Stomach (tissue), 19 donors: ENCODE measurements at places on chromosomes 3 and 15.
A peak's percentile ranks its signal among the peaks of the same experiment; 100 is the strongest.

DNA sequence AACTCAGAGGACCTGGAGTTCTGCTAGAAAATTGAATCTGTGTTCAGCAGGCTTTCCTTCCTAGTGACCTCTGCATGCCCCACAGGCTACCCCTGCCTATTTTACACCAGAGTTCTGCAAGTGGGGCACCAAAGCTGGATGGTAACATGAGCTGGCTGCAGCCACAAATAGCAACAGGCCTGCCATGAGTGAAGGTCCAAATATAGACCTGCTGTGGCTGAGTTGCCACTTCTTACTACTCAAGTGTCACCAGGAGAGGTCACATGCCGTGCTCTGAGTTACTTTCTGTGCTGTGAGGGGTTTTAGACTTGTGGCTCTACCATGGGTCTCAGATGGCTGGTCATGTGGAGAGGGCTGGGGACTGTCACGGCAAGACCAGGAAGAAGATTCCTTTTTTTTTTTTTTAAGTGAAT, at the start of gene FSD2:
FSD2 (minus strand) TSS at position 76 of the 413 bp plus-strand sequence. CDS start 18,679 bp downstream, outside the sequence.
- H3K4me3 ChIP-seq = no peak within 1 kb of the TSS
- no peak within 1 kb of the TSS for H3K27ac ChIP-seq

GRCh38 chr15:31051496-31052080, 49.9 kb downstream of the TRPM1 start:
- H3K4me3 ChIP-seq = no peak overlapping the region
- H3K27ac ChIP-seq = no peak overlapping the region
- no peaks in the 10 kb centered on the region for H3K36me3 ChIP-seq
- H3K4me1 ChIP-seq = no peaks in the 10 kb centered on the region
- no peak for DNase-seq

DNA sequence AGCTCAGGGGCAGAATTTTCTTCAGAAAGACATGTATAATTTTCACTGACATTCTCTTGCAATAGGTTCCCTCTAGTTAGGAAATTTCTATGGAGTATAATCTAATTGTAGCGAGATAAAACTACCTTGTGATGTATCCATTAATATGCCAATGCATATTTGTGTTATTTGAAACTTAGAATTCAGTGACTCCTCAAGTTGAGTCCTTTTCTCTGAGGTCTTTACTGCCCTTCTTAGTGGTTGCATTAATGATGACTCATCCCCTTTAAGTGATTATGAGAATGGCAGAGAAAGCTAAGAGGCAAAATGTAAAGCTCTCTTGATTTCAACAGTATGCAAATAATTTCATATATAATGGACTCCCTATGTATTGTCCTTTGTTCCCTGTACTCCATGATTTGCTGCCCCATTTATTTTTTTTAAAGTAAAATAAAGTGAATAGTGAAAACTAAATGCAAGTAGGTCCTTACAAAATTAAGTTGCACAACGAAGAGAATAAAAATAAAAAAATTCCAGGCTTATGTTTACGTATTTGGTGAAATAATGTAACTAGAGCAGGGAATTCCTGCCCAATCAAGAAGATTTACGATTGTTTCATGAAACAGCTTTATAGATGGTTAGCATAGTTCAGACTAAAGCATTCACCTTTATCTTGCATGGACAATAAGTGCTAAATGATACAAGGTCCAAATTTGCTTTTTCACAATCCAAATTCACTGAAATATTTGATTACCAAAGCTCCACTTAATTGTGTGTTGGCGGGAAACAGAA, 78.1 kb downstream of the ZPLD1 start:
- H3K27me3 ChIP-seq = no peaks in the 10 kb centered on the region
- H3K4me3 ChIP-seq = no peak overlapping the region
- no peak overlapping the region for H3K27ac ChIP-seq
- no peaks in the 10 kb centered on the region for H3K4me1 ChIP-seq

DNA sequence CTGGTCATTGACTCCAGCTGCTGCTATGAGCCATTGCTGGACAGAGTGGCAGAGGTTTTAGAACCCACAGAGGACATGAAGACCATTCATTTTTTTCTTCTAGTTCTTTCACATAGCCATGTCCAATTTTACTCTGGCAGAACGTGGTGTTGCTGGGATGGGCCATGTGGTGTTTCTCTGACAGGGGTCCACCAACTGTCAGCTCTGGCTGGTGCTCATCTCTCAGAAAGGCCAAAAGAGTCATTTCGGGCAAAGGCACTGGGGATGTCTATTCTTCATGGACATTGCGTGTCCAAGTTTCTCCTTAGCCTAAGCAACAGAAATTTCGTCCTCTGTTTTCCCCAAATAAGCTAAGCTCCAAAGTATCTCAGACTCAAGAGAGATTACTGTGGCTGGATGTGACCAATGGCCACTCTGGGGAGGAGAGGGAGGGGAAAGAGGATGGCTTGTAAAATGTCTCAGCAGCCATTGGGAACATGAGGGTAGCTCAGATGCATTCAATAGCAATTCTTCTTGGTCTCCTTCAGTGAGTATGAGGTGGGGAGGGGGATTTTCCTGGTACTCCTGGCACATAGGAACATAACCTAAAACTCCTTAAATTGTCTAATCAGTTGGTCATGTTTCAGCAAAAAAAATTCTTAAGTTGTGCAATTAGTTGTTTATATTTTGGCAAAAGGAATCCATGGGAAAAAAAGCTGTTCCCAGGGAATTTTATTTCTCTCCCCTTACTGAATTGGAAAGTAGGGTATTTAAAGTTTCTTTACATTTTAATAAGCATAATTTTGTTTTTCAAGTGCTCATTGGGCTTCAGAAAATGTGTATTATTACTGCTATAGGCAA, 131.6 kb upstream of the MITF start:
- no peak overlapping the region for H3K4me3 ChIP-seq
- H3K36me3 ChIP-seq = no peaks in the 10 kb centered on the region
- no peak for DNase-seq
- no peaks in the 10 kb centered on the region for H3K27me3 ChIP-seq

DNA sequence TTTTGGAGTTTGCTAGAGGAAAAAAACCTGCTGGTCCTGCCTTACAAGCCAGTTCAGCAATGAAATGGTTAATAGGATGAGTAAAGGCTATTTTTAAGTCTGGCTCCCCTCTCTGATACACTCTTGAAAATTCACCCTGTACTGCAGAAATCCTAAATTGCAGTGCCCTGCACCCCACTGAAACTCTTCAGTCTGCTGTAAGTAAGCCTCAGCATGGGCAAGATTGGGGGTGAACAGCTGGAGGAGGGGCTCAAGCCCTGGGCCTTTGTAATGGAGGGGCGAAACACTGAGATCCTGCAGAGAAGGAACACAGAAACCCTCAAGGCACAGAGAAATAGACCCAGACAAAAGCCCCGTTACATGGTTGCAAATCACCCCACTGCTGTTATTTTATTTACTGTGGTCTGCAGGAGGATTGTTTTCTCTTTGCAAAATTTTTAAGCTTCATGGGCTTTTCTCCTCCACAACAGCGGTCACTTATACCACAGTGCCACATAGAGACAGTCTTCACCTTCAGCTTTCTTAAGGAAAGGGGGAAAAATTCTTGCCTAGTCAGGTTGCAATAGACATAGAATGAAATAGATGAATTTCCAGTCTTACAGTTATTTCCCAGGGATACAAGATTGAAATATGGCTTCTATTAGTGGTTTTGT, 45.0 kb downstream of the SOX2 start:
- H3K4me3 ChIP-seq = no peak overlapping the region
- peaks cover 14% of the 10 kb centered on the region for H3K27me3 ChIP-seq
- H3K4me1 ChIP-seq = no peaks in the 10 kb centered on the region
- H3K27ac ChIP-seq = no peak overlapping the region

GRCh38 chr15:68819495-68820294, 1.0 kb downstream of the ANP32A start:
- DNase-seq = peak; percentile 37
- H3K36me3 ChIP-seq = no peaks in the 10 kb centered on the region
- H3K27ac ChIP-seq = peak overlapping the region; percentile 98
- H3K4me3 ChIP-seq = peak overlapping the region; percentile 92
- no peaks in the 10 kb centered on the region for H3K27me3 ChIP-seq

DNA sequence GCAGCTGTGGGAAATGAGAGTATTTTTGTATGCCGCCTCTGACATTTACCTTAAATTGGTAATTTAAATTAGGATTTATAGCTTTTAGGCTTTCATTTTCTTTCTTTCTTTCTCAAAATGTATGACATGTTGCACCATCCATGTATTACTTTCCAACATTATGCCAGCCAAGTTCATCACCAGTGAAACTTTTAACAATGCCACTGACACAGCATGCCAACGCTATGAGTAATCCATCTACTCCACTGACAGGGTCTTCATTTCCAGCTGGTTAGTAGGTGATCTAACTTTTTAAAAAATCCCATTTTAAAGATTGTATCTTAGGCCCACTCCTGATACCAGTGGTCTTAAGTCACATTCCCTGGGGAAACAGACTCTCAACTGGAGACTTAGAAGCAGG, 21.8 kb upstream of the CLDN16 start:
- DNase-seq = no peak
- H3K4me3 ChIP-seq = no peak overlapping the region
- H3K36me3 ChIP-seq = no peaks in the 10 kb centered on the region
- H3K4me1 ChIP-seq = no peaks in the 10 kb centered on the region
- H3K27ac ChIP-seq = no peak overlapping the region

- H3K27me3 ChIP-seq = no peaks in the 10 kb centered on the region
- peak overlapping the region; percentile 97 for H3K27ac ChIP-seq
- H3K4me1 ChIP-seq = peaks cover 15% of the 10 kb centered on the region
- H3K4me3 ChIP-seq = peak overlapping the region; percentile 64
- DNase-seq = peak; percentile 40
These were observed 716 bp downstream of the SMC4 start for GRCh38 chr3:160400030-160400701.

- peaks cover 98% of the 10 kb centered on the region for H3K36me3 ChIP-seq
- no peak overlapping the region for H3K4me3 ChIP-seq
- no peak overlapping the region for H3K27ac ChIP-seq
- DNase-seq = no peak
- H3K27me3 ChIP-seq = no peaks in the 10 kb centered on the region
These were observed 44.5 kb downstream of the SLC24A1 start for GRCh38 chr15:65666257-65666656.

- H3K27me3 ChIP-seq = no peaks in the 10 kb centered on the region
- no peaks in the 10 kb centered on the region for H3K4me1 ChIP-seq
- no peak for DNase-seq
- no peak overlapping the region for H3K4me3 ChIP-seq
These were observed 33.7 kb upstream of the PPM1L start for GRCh38 chr3:160722331-160722730.

- no peak for DNase-seq
- no peaks in the 10 kb centered on the region for H3K27me3 ChIP-seq
- H3K27ac ChIP-seq = no peak overlapping the region
- no peaks in the 10 kb centered on the region for H3K4me1 ChIP-seq
These were observed 4.7 kb upstream of the GNB4 start for GRCh38 chr3:179455954-179456353.

GRCh38 chr3:123375014-123375940, 73.6 kb downstream of the ADCY5 start:
- H3K4me1 ChIP-seq = peaks cover 67% of the 10 kb centered on the region
- H3K27ac ChIP-seq = peak overlapping the region; percentile 50
- no peak for DNase-seq
- no peaks in the 10 kb centered on the region for H3K27me3 ChIP-seq
- H3K4me3 ChIP-seq = no peak overlapping the region

DNA sequence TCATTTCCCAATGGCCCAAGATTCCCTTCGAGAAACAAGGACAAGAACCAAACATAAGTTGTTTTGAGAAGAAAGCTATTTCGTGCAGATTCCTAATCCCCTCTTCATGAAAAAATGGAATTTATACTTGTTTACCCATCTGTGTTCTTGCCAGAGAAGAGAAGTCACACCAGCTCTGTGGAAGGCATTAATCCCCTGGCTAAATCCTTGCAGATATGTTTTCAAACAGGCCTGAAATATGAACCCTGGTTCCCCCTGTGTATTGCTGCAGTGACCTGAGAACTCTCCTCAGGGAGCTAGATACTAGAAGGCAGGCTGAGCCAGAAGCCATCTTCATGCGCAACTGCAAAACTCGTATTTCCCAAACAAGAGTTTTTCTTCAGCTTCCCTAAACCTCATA, 337.7 kb downstream of the NEK10 start:
- H3K4me1 ChIP-seq = no peaks in the 10 kb centered on the region
- H3K27ac ChIP-seq = no peak overlapping the region
- no peaks in the 10 kb centered on the region for H3K36me3 ChIP-seq

DNA sequence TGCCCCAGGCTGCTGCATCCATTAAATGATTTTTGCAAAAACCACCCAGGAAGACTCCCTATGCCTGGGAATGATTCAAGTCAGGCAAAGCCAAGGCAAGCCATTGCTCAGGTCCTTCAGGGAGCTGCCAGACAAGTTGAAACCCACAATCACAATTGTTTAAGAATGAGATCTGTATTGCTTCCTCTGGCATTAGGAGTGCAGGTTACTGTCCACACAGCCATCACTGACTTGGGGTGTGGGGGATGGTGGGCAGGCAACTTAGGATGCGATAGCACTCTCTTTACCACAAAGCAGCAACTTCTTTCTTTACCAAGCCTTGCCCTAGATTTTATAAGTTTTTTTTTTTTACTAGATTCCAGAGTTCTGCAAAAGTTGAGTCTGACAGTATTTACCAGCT, 15.0 kb upstream of the IL20RB start:
- peaks cover 48% of the 10 kb centered on the region for H3K4me1 ChIP-seq
- no peak overlapping the region for H3K4me3 ChIP-seq
- no peaks in the 10 kb centered on the region for H3K36me3 ChIP-seq

DNA sequence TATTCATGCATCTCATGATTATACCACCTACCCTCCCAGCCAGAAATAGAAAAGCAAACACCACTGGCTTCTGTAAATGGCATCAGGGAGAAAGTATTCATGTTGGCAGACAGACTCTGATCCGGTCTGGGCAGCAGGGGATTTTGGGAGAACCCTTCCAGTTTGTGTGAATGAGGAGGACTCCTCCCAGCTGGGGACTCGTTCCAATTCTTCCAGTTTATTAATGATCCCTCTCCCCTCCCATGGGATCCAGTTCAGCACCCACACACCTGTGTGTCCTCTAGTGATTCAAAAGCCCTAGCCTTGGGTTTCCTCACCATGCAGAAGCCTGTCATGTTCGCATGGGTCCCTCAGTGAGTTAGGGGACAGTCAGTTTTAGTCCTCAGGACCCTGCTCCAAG, 110.9 kb downstream of the IQSEC1 start:
- DNase-seq = no peak
- no peaks in the 10 kb centered on the region for H3K36me3 ChIP-seq
- H3K4me3 ChIP-seq = no peak overlapping the region
- H3K27ac ChIP-seq = no peak overlapping the region
- peaks cover 91% of the 10 kb centered on the region for H3K4me1 ChIP-seq
- no peaks in the 10 kb centered on the region for H3K27me3 ChIP-seq

GRCh38 chr3:56536735-56537134, 20.2 kb upstream of the CCDC66 start:
- no peak overlapping the region for H3K27ac ChIP-seq
- DNase-seq = no peak
- H3K4me3 ChIP-seq = no peak overlapping the region
- no peaks in the 10 kb centered on the region for H3K27me3 ChIP-seq
- H3K36me3 ChIP-seq = no peaks in the 10 kb centered on the region
